NCI-H1092 treated with DMSO at 0.1 percent for 48 hours (cell line): ENCODE measurements at places on chromosomes 3 and 15.

- no peak for DNase-seq
Observed at GRCh38 chr3:34444137-34444536, 645.7 kb downstream of the PDCD6IP start.

GRCh38 chr15:24861014-24861690 lies 93.6 kb upstream of the SNRPN start:
- no peak for DNase-seq

- no peak for DNase-seq
Observed at GRCh38 chr15:93321881-93322282, 232.9 kb upstream of the RGMA start.

DNA sequence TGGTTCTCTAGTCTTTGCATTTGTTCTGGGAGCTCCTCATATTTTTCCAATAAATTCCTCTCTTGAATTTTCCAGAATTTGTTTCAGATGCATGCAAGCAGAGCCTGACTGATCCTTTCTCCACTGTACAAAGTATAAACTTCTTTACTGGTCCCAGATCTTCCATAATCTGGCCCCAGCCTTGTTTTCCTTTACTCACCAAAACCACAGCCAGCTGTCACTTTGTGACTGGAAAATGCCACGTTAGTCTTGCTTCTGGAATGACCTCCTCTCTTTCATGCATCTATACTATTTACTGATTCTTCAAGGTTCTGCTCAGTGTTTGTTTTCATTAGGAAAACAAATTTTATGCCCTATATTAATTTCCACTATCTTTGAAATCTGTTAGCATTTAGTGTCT lies 60.4 kb upstream of the SPPL2A start:
- no peak for DNase-seq

GRCh38 chr3:134659391-134660045 lies 8.7 kb upstream of the KY start:
- DNase-seq: no peak

DNA sequence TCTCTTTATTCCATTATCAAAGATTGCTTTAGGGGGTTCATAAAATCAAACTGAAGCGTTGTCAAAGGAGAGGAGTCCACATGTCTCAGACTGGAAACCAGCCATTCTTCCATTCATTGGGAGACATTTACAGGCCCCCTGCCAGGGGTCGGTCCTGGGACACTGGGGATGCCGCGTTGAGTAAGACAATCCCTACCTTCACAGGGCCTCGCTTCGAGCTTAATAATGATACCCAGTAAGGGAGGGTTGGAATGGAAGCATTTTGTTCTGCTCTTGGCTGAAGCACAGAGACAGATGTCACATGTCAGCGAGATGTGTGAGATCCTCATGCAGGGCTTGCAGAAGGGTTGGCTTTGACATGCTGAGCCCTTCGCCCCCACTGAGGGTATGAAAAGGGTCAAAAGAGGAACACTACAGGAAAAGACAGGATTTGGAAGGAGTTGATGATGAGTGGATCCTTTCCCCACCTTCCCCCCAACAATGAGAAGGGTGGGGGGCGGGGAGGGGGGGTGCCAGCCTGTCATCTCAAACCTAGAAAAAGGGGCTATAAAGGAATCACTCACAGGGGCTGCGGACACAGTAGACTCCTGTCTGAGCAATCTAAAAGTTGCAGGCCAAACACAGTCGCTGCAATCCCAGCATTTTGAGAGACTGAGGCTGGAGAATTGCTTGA lies 25.6 kb upstream of the ARL8B start:
- DNase-seq: no peak

- no peak for DNase-seq
Observed at GRCh38 chr3:111954228-111954990, 24.4 kb upstream of the ABHD10 start.

DNA sequence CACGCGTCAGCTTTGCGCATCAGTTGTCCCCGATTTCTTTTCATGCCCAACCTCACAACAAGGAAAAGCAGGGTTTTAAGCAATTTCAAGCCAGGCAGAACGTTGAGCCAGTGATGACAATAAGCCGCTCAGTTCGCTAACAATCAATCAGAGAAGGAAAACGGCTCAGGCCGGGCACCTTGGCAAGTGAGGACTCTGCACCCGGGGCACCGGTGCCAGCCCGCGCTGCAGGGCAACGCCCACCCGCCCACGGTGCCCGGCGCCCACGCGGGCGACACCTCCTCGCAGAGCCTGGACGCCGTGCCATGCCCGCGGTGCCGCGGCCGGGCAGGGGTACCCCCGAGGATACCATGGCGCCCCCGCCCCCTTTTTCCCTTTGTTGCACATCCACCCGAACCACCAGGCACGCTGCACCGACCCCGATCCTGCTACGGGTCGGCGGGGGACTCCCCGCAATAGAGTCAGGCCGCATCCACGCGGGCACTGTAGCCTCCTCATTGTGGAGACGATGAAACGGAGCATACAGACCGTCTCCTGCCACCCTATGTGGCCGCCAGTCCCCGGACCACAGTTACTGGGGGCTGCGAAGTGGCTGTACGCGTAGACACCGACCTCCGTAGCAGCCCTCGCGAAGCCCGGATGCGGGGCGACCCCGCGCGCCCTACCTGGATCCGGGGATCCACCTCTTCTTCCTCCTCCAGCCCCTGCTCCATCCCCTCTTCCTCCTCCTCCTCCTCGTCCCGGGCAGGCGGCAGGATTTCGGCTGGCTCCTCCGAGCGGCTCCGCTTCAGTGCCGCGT lies 581 bp downstream of the SH3BP5 start:
- peak; percentile 39 for DNase-seq

GRCh38 chr15:48866141-48866563 lies 11.8 kb upstream of the EID1 start:
- no peak for DNase-seq

- no peak for DNase-seq
Observed at GRCh38 chr3:82474711-82475110, 713.3 kb upstream of the GBE1 start.

GRCh38 chr3:46030626-46031025 lies 3.3 kb upstream of the XCR1 start:
- no peak for DNase-seq

- no peak for DNase-seq
Observed at GRCh38 chr3:53274938-53275605, 19.2 kb upstream of the TKT start.

DNA sequence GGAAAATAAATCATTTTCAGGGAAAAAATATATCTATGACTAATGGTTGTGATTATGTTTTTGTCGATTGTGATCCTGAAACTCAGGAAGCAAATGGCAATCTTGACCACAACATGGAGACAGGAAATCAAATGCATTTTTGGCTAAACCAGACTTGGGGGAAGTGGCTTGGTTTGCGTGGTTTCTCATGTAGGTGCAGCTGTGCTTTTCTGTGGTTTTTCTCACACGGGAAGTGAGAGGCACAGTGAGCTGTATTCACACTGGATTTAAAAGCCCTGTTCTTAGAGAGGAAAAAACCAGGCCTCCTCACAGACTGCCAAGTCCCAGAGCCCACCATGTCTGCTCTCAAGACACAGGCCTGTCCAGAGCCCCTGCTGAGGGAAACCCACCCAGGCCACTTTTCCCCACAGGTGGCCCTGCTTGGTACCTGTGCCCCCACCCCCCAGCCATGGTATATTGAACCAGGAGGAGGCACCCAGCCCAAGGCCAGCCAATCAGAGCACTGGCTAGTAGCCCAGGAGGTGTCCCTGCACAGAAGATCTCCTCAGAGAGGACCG lies 46.1 kb downstream of the BTD start:
- DNase-seq: no peak

DNA sequence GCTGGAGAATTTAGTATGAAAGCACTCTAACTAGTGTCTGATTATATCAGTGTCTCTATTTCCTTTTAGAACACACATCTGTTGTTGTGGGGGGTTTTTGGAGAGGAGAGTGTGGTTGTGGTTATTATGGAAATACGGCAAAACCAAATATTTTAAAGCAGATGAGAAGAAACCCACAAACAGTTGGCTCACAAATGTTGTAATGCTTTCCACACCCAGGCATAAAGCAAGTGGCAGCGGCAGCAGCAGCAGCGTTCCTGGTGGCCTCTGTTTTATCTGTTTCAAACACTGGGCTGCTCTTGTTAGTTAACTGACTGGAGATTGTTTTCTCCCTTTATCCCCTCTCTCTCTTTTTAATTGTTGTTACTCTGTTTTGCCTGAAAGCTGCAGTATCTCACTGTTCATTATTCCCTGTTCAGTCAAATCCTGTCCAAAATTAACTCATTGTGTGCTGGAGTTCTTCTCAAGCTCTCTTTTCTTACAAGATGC lies 1045.5 kb upstream of the NR2F2 start:
- DNase-seq: no peak

- no peak for DNase-seq
Observed at GRCh38 chr3:154144825-154145465, 23.8 kb downstream of the ARHGEF26 start.

DNA sequence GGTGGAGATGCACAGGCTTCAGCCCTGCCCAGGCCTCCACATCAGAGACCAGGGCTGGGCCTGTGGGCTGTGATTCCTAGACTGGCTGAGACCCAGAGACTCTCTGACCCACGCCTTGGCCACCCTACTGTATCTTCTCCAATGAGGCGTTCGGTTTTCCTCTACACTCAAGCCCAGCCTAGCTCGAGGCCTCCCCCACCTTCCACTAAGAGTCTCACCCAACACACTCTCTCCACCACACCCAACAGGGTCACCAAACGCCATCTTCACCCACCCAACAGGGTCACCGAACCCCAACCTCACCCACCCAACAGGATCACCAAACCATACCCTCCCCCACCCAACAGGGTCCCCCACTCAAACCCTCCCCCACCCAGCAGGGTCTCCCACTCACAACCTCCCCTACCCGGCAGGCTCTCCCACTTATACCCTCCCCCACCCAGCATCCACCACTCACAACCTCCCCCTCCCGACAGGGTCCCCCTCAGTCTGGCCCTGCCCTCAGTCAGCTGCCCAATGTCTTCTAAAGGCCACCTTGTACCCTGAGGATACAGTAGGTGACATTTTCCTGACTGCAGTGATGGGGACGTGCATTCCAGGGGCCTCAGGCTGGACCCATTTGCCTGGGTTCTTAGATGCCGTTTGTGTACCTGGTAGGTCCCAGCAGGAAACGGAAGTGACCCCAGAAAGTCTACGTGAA lies 20.4 kb downstream of the CFAP100 start:
- no peak for DNase-seq

- DNase-seq: no peak
Observed at GRCh38 chr15:63198371-63199250, 9.2 kb downstream of the RAB8B start.

DNA sequence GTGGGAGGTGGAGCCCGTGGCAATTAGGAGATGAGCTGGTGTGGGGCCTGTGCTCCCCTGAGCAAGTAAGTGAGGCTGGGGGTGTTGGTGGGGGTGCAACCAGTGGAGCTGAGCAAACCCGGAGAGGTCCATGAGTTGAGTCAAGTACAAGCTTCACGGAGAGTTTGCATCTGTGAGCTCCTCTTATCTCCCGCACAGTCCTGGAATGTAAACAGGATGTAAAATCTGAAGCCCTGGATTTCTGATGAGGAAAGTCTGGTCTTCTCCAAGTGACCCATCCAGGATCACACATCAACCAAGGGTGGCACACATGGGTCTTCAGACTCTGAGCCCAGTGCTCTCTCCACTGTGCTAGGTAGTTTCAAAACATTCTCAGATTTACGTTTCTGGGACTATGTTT lies 67.8 kb downstream of the LSM3 start:
- no peak for DNase-seq

DNA sequence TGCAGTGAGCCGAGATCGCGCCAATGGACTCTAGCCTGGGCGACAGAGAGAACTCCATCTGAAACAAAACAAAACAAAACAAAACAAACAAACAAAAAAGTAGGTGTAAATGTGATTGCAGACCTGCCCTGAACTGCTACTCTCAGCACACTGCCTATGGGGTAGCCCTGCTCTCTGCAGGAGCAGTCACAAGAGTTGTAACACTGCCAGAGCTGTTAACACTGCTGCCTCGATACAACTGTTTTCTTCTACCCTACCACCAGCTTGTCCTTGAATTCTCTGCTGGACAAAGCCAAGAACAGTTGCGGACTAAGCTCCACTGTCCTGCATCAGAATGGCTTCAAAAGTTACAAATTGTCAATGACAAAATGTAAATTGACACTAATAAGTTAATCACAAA lies 89.3 kb downstream of the ALCAM start:
- no peak for DNase-seq

DNA sequence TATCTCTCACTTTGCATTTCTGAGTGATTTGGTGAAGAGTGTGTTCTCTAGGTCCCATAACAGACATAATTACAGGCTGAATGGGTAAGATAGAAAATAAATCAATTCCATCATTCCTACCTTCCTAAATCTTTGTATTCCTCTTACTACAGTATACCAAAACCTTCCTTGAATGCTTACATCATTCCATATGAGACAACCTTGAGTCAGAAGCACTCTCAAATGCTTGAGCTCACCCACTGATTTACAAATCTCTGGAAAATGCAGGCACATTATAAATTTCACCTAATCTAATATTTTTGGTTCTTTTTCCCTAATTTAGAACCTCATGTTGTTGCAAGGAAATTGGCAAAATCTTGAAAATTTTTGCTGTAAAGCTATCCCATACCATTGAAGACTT lies 239.1 kb downstream of the CBLB start:
- DNase-seq: no peak

GRCh38 chr15:34708422-34708821 lies 46.4 kb downstream of the GJD2 start:
- DNase-seq: peak; percentile 20

DNA sequence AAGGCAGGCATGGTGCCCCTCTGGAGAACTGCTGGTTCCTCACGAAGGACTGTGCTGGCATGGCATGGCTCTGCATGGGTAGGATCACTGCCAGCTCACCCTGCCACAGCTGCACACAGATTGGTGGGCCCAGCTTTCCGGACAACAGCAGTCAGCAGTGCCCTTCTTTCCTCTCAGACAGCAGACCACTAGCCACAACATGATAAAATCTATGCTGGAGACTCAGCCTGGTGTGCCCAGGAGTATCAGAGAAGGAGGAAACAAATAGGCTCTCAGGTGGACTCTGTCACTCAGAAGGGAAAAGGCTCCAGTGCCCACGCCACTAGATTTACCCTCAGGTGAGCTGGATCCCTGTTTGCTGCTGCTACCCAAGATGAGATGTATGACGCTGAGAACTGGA lies 4.9 kb downstream of the NMNAT3 start:
- no peak for DNase-seq

- no peak for DNase-seq
Observed at GRCh38 chr3:4351164-4351855, 48.1 kb downstream of the SETMAR start.

- no peak for DNase-seq
Observed at GRCh38 chr3:51063053-51063452, 322.0 kb upstream of the MANF start.

DNA sequence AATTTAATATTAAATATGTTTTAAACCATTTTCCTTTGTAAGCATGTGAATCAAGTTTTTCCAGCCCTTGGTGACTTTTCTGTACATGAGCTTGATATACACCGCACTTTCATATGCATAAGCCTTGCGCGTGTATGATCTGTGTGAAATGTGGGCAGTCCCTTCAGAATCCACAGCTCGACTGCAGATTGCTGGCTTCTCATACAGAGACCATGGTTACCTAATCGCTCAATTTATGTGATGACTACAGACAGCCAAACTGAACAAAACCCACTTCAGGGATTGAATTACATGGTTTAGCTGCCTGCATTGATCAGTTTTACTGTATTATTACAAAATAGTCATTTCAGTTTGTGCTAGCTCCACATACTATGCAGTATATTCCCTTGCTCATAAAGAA lies 212.3 kb upstream of the NECTIN3 start:
- DNase-seq: no peak
